Stimulated activated CD4-positive, alpha-beta T cell treated with anti-CD3 and anti-CD28 coated beads, Interleukin-15, amount 100 ng/mL, for 48 hours (primary cell): ENCODE measurements at places on chromosomes 2 and 18.

DNA sequence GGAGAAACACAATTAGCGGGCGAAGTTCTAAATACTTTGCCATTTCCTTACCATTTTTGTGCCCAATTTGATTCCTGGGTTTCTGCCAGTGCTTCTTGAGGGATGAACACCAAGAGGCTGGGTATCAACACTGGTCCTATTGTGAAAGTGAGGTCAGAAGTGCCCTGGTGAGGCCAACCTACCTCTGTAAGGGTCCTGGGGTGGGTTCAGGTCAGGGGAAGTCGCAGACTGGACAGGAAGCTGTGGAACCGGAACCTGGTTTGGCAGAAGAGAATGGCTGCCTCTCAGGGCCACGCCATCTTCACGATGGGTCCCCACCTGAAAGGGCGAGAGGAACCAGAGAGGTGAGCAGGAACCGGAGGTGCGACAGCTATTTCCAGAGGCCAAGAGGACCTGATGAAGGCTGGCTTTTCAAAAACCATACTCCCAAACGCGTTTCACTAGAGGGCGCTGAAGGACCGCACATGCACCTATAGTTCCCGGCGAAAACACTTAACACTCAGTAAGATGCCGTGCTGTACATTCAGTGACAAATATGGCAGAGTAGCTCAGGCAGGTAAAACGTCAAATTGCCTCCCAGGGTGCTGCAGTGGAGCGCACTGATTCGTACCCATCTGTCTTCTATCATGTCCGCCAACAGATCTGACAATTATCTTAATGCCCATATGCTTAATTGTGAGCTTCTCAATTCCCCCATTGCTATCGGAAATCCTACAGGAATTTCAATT, 275.3 kb upstream of the CCDC68 start:
- peak; percentile 10 for DNase-seq

DNA sequence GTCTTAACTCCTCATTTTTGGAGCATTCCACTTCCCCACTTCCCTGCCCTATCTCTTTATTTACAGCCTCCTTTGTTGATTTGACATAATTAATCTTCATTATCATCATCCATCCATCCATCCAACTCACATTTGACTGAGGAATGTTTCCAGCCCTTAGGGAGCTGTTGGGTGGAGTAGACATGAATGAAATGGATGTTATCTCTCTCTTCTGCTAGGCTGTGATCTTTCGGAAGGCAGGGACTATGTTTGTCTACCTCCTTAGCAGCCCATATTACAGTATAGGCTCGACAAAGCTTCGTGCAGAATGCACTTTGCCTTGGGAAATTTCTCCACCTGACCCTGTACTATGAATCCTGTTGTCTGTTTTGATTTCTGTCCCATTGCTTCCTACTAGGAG, 7.7 kb upstream of the EFEMP1 start:
- no peak for DNase-seq

DNA sequence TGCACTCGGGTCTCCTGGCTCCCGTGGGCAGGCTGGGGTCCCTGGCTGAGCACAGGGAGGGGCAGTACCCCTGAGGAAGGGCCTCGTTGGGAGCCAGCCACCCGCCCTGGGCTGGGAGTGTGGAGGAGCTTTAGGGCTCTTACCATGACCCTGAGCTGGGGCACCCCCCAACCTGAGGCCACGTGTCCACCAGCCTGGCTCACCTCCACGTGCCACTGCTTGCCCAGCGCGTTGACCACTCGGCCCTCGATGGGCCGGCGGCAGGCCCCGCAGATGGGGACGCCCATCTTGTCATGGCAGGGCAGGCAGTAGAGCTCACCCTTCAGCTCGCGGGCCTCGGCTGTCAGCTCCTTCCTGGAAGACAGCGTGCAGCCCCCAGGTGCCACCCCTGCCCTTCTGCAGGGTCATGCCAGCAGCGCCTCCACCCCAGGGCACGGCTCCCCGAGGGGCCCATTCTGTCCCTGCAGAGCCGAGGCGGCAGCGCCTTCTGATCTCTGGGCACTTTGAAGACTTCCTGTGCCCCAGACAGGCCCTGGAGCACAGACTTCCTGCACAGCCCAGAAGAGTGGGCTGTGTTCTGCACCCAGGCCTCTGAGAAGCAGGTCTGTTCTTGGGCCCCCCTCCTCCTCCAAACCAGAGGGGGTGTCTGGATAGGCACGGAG, 4.0 kb upstream of the GPR17 start:
- DNase-seq: peak; percentile 22

- DNase-seq: no peak
These were observed 118.1 kb downstream of the ABCA12 start for GRCh38 chr2:215020283-215020682.

- DNase-seq: no peak
These were observed 108.4 kb downstream of the MEP1B start for GRCh38 chr18:32298171-32298667.

GRCh38 chr18:47593744-47594472, 336.6 kb downstream of the SMAD2 start:
- no peak for DNase-seq

- peak; percentile 59 for DNase-seq
These were observed 20.1 kb downstream of the ARID5A start for GRCh38 chr2:96556441-96557330.

DNA sequence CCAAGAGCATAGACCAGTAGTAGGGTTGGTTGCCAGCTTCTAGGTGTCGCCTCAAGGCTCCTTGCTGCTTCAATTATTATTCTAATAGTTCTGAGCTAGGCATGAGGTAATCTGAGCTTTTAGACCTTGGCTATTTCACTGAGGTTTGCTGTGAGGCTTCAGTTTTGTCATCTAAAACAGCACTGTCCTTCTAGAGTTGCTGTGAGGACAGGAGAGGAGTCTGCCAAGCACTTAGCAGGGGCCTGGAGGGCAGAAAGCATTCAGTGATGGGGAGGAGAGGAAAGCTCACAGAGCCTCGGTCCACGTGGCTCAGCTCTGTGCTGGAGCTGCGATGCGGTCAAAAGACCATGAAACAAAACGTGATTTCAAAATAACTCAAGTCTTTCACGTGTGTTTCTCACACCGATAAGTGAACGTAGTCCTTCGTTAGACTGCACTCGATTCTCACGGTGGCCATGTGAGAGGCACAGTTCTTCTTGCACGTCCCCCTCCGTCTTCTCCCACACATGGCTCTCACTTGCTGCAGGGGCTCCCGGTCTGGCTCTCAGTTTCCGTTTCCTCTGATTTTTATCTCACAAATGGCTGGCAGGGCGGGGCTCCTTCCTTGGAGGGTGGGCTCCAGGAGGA, 113.7 kb downstream of the B3GNT2 start:
- no peak for DNase-seq

GRCh38 chr2:77028032-77028600, 494.1 kb downstream of the LRRTM4 start:
- DNase-seq: no peak

DNA sequence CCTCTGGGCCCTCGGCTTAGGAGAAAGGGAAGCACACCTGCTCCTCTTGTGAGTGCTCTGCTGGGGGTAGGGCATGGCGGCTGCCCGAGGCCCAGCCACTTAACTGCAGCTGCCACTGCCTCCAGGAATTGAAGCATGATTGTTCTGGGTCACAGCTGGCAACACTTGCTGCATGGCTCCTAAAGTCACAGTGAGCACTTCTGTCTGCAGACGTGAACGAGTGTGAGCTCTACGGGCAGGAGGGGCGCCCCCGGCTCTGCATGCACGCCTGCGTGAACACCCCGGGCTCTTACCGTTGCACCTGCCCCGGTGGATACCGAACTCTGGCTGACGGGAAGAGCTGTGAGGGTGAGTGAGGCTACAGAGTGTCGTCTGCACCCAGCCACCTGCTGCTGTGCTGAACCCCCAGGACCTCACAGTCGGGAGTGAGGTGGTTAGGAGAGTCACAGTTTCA, 44.4 kb downstream of the FBLN7 start:
- peak; percentile 47 for DNase-seq

DNA sequence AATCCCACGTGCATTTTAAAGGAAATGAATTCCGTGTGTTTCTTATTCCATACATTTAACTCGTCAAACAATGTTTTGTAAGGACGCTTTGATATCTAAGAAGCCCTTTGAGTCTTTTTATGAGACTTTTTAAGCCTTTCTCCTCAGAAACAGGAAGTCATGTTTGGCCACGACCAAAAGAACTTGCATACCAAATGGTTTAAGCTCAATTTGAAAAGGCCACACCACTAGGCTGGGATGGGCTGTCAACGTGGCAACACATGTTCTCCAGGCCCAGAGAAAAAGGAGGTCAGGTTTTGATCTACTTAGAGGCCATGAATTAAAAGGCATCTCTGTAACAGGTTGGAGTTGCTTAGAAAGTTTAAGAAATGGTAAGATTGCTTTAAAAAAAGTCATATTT, 441.8 kb downstream of the CMPK2 start:
- DNase-seq: no peak

DNA sequence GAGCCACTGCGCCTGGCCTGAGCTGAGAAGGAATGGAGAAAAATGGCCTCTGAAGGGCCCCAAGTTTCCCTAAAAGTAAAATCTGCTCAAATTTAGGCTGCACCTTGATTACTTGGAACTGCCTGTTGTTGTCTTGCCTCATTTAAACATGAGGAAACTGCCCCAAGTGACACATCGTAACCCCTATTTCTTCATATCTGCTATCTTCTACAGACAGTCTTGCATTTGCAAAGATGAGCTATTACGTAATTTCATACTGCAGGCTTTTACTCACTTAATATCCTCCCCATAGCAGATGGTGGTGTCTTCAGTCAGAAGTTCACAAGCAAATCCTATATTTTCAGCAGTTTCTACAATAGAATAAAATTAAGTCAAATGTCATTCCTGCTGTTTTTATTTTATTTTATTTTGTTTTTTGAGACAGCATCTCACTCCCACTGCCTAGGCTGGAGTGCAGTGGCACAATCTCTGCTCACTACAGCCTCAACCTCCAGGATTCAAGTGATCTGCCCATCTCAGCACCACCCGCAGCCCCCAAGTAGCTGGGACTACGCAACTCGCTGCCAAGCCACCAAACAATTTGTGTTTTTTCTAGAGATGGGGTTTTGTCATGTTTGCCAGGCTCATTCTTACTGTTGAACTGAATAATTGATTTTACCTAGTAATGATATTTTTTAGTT, 45.3 kb upstream of the NARS1 start:
- DNase-seq: no peak

- DNase-seq: no peak
These were observed 27.5 kb upstream of the SUCLG1 start for GRCh38 chr2:84486441-84487115.

DNA sequence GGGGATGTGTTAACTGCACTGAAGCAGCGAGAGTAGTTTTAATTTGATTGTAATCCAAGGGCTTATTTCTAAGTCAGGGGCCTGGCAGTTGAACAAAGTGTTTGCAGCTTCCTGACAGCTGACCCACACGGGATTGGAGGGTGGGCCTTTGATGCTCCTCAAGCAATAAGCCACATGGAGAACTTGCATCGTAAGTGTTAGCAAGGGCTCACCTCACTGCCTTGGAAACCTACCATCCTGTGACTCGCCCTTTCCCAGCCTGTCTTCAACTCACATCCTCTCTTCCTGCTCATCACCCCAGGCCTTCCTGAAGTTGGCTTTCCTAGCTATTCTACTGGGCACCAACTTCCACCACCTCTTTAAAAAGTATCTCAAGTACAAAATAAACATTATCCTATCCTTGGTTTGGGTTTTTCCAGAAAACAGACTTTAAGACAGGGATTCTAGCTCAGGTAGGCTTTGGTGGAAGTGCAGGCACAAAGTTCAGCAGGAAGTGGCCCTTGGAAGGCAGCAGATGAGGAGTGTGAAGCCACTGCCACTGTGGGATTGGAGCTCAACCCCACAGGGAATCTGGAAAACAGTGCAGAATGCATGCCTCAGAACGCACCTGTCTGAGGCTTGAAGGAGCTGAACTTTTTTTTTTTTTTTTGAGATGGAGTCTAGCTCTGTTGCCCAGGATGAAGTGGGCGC, 31.6 kb downstream of the B3GNT2 start:
- DNase-seq: no peak

GRCh38 chr2:216104691-216105090, 4.5 kb upstream of the XRCC5 start:
- no peak for DNase-seq
